ENCODE measurements at places on chromosomes 7 and 10.

DNA sequence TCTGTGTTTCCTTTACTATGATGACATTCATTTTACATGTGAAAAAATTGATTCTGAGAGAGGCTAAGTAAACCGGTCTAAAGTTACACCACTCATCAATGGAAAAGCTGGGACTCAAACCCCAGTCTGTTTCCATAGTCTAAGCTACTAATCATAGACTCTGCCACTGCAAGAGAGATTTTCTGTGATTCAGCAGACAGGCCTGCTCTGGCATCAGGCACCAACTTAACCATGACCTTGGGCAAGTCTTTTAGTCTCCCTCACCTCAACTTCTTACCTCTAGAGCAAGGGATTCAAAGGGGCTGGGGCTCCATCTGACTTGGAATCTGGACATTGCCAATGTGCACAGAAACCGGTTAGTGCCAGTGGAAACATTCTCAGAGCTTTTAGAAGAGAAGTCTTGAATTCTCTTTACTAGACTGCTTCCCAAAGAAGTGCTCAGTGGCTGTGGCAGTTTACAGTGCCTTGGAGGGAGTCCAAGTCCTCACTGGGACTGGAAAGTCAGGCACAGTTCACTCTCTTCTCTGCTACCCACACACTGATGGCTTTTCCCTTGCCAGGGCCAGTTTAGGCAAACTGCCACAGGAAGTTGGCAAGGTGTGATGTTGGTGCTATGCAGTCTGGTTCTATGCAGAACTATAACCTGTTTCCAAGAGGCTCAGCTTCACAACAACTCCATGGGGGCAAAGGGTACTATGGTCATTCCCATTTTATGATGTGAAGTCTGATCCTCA, 4.5 kb upstream of the BLNK start:
- peak; percentile 83 for DNase-seq

DNA sequence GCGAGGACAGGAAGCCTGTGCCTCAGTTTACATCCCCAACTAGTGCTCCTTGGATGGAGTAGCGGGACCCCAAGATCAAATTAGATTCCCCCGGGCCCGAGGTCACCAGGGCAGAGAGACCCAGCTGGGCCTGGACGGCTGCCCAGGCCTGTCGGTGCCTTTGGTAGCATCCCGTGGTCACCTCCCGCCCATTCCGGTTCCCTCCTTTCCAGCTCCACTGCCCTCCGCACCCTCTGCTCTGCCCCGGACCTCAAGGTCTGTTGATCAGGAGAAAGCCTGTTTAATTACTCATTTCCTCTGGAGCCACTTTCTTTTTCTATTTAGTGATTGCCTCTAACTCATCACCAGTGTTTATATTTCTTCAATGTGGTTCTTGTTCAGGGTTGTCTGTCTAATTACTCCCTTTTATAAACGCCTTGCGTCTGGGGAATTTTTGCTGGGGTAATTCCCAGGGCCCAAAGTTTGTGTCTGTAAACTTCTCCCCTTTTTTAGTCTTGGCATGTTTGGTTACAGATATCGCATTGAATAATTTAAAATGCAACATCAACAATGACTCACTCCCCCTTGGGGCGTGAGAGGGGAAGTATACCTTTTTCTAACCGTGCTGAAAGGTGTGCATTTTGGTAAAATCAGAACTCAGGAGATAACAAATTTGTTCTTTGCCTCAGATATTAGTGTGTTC, 1.9 kb downstream of the FOXK1 start:
- DNase-seq, result peak; percentile 90

DNA sequence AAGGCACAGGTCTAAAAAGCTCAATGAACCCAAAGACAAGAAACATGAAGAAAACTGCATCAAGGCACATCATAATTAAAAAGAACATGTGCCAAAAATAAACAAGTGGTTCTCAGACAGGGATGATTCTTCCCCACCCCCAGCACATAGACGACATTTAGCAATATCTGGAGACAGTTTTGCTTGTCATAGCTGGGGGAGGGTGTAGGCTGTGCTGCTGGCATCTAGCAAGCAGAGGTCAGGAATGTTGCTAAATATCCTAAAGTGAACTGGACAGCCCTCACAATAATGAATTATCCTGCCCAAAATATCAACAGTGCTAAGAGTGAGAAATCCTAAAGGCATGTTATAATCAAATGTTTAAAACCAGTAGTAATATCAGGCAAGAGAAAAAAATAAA, 122.6 kb downstream of the MICU1 start:
- peak; percentile 27 for DNase-seq

GRCh38 chr7:142348100-142348499, 90.2 kb upstream of the PRSS58 start:
- DNase-seq, result no peak

GRCh38 chr10:86659721-86660453, 5.5 kb downstream of the OPN4 start:
- no peak for DNase-seq

DNA sequence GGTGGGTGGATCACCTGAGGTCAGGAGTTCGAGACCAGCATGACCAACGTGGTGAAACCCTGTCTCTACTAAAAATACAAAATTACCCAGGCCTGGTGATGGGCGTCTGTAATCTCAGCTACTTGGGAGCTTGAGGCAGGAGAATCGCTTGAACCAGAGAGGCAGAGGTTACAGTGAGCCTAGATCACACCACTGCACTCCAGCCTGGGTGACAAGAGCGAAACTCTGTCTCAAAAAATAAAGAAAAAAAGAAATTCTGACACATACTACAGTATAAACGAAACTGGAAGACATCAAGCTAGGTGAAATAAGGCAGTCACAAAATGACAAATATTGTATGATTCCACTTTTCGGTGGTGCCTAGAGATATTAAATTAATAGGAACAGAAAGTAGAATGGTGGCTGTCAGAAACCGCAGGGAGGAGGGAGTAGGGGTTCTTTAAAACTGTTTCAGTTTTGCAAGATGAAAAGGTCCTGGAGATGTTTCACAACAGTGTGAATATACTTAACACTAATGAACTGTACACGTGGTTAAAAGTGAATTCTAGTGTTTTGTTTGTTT, 23.2 kb downstream of the PILRA start:
- no peak for DNase-seq

DNA sequence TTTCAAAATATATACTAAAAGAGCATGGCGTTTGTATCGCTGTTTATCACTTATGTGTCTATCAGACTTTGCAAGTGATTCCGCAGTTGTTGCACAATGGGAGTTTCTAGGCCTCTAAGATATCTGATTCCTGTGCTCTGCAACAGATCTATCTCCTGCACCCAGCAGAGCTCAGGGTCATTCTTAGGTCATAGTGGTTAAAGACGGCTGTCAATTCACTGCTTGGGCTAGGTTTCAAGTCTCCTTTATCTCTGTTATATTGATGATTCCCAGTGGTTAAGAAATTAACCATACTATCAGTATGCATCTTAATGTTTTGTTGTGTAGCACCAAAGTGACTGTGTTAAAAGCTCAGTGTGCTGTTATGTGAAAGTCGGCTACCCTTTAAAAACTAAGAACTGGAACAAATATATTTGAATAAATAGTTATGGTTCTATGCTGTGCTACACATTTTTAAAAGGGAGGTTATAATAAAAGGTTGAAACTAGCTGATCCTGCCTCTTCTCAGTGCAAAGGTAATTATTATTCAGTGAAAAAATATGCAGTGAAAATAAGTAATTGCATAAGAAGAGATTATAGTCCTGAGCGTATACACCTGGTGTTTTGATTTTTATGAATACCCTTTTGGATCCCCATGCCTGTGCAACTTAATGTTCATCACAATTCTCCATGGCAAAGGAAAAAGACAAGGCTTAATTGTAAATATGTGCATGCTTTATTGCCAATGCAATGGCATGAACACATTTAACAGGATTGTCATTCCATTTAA, 24.0 kb downstream of the HOXA1 start:
- no peak for DNase-seq

DNA sequence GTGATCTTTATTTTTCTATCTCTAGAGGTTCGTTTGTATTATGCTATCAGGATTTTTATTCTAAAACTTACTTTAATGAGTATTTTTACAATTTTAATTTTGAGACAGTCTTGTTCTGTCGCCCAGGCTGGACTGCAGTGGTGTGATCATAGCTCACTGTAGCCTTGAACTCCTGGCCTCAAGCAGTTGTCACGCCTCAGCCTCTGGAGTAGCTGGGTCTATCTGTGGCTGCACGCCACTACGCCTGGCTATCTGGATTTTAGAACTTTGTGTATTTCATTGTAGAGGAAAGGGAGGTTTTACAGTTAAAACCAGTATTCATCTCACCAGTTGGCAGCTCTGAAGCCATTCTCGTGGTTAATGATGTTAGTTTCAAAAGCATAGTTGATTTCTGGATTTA, 25.9 kb downstream of the DNAJB6 start:
- DNase-seq, result no peak
